ENCODE measurements at places on chromosomes 1 and 21.

DNA sequence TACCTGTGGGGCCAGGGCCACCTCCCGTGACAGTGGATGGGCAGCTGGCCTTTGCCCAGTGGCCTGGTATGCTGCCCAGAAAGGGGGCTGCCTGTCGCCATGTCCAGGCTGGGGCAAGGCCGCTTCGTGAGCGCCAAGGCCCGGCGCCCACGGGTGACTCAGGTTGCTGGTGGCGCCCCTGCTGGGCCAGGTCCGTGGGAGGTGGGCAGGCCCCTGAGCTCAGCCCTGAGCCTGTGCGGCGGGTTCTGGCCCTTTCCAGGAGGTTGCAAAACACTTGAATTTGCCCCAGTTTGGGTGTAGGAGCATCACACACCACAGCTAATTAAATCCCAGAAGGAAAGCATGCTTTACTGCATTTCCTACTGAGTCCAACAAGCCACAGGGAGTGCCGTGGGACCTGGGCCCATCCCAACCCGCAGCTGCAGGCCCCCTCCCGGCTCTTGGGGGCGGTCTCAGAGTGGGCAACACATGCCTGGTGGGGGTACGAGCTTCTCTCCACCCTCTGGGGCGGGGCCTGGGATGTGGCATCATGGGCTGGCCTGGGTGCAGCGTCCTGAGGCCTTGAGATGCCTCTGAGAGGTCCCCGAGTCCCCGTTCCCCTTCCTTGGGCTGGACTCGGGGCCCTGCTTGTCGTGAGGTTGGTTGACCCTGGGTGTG lies 159.8 kb downstream of the PEX14 start:
- DNase-seq, result no peak

DNA sequence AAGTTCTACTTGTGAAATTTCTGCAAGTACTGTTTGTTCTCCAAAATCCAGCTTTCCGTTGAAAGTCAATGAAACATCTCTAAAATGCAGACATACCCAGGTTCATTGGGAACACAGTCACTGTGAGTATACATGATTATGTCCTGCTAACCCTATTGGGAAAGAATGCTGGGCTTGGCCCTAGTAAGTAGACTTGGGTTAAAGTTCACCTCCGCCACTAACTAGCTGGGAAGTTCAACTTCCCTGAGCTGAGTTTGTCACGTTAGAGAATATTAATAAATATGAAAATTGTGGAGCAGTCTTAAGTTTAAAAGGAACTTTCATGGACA lies 10.5 kb upstream of the PGD start:
- no peak for DNase-seq

GRCh38 chr1:3604468-3604974 lies 6.8 kb downstream of the MEGF6 start:
- DNase-seq, result no peak

GRCh38 chr1:228913626-228914414 lies 178.5 kb downstream of the RHOU start:
- DNase-seq, result no peak

DNA sequence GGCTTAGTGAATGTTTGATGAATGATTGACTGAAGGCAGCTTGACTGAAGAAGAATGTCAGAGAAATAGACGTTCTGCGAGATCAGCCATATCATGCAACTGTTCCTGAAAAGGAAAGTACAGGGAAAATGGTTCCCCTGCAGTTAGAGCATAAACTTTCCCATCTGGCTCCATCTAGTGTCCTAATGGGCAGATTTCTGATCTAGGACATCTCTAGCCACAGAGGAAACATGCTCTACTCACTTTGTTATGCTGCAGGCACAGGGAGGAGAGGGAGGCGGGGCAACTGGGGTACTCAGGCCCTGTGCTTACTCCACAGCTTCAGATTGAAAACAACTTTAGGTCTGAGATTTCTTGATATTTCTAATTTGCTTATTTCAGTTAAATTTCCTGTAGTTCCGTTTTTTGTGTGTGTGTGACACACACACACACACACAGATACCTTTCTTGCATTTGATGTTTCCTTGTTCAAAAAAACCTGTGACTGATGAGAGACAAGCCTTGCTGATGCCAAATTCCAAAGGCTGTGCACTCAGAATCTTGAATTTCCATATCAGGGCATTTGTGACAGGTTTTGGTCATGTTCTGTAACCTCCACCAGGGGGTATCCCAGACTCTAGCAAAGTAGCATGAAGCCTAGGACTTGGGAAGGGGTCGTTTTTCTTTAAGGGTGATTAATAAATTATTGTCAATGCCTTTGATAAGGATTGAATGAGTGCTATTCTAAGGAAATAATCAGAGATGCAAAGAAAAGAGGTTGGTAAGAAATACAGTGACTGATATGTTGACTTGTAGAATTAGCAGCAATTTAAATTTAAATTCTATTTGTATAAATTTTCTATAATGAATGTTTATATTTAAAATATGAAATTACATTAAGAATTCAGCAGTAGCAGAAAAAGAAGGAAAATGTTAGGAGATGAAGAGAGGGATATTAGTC lies 139.7 kb upstream of the BEND5 start:
- no peak for DNase-seq

- DNase-seq, result no peak
Measured at GRCh38 chr1:48080331-48081255, 83.4 kb upstream of the TRABD2B start.

DNA sequence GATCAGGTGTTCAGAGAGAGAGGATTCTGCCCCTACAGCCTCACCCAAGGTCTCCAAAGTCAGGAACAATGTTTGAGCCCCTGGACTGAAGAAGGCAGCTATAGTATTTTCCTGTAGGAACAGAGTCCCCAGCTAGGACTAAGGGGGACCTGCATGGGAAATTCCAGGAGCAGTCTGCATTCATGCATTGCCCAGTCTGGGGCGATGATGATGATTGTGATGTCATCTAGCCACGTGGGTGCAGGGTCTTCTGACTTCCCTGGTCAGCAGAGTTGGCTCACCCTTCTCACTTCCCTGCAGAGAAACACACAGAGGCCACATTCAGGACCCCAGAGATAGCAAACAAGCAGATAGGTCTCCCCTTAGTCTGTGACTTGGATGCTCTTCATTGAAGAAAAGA lies 56.5 kb upstream of the ARTN start:
- no peak for DNase-seq

DNA sequence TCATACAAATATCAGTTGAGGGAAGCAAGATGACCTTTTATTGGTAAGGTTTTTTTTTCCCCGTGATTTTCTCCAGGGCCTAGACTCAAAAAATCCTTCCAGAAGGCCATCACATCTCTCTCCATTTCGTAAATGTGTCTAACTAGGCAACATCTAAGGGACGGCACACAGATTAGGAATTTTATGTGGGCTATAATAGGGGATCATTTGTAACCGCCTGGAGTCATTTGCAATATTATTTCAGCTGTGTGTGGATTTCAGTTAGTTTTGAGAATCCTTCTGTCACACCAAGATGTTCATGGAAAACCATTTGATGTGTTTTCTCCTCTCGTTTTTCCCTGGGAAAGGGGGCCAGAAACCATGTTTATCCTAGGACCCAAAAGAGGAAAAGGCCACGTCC lies 63.1 kb downstream of the ATP5PO start:
- no peak for DNase-seq

- DNase-seq, result no peak
Measured at GRCh38 chr21:35579520-35580293, 480.6 kb downstream of the SETD4 start.

DNA sequence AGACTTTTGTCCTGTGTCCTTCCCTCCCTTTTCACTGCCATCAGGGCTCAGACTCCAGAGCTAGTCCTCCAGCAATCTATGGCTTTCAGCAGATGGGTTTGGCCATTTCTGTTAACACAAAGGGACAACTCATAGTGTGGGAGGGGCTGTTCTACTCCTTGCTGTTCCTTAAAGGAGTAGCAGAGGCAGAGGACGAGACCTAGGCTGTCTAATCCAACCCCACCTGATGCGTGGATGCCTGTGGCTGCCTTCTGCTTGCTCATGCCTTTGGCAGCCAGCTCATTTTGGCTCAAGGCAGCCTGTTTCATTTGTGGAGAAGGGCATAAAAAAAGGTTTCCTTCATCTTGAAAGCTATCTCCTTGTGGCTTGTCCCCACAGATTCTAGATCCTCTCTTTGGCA lies 27.0 kb downstream of the MFSD2A start:
- DNase-seq, result no peak

- DNase-seq, result no peak
Measured at GRCh38 chr1:169784102-169784501, 10.6 kb downstream of the METTL18 start.

DNA sequence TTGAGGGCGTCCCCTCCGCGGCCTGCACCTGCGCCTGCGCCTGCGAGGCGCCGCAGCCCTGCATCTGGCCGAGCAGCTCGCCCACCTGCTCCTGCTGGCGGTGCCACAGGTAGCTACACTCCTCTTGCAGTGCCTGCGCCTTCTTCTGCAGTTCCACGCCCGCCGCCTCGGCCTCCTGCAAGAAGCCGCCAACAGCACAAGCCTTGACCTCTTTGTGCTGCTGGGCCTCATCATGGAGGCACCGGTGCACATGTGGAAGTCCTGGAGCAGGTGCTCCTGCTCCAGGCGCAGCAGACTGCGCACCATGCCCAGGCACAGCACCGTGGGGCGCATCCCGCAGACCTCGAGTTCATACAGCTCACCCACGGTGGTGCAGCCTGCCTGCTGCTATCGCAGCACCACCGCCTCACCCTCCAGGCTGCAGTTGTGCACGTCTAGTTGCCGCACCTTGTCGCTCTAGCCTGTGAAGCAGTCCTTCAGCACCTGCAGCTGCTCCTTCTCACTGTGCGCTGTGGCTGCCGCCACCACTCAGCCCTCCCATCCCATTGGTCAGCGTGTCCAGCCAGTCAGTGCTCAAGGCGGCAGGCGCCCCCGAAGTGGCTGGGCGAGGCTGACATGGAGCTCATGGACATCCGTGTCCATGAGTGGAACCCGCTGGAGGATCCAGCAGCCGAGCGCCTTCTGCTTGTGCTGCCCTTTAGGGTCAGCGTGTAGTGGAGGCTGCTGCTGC lies 12.2 kb upstream of the CD2 start:
- no peak for DNase-seq

DNA sequence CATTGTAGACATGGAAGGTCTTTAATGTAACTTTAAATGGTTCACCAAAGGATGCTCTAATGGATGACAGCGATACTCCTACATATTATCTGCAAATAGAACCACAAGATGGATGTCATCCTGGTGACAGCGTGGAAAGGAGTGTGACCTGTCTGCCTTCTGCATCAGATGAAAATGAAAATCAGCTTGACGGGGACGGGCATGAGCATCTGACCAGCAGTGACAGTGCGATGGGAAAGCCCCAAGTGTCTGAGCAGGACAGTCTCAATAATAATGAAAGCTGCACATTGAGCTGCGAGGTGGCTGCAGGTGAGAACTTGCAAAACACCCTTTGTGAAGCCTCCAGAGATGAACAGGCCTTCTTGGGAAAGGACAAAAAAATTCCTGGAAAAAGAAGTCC lies 25.2 kb downstream of the CNST start:
- DNase-seq, result no peak

GRCh38 chr1:225914947-225915346 lies 9.1 kb downstream of the PYCR2 start:
- no peak for DNase-seq

GRCh38 chr1:187999973-188000372 lies 1171.2 kb downstream of the PLA2G4A start:
- DNase-seq, result no peak

GRCh38 chr1:216765346-216766300 lies 42.4 kb upstream of the ESRRG start:
- DNase-seq, result no peak

DNA sequence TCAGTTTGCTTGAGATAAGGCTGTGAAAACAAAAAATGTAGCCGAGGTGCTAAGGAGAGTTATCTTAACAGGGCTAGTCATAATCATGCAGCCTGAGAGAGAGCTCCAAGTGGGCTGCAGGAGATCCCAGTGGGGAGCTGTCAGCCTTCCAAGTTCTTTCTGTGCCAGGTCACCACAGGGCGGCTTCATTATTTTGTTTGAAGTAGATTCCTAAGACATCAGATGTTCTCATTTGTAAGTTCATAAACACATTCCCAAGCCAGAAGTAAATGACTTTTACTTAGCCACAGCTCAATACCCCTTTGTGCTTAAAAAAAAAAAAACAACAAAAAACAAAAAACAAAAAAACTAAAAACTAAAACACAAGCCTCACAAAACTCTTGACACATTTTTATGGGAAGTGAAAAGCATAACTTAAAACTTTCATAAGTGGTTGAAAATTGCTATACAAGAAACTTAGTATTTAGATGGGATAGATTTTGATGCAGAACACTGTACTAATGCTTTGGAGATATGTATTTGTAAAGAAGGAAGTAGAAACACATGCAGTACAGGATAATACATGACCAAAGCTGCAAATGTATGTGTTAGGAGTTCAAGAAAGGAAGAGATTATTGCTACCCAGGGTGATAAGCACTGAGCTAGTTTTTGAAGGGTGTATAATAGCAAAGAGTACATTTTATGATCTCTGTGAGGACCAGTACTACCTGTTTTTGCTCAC lies 8.6 kb downstream of the CDC14A start:
- no peak for DNase-seq

DNA sequence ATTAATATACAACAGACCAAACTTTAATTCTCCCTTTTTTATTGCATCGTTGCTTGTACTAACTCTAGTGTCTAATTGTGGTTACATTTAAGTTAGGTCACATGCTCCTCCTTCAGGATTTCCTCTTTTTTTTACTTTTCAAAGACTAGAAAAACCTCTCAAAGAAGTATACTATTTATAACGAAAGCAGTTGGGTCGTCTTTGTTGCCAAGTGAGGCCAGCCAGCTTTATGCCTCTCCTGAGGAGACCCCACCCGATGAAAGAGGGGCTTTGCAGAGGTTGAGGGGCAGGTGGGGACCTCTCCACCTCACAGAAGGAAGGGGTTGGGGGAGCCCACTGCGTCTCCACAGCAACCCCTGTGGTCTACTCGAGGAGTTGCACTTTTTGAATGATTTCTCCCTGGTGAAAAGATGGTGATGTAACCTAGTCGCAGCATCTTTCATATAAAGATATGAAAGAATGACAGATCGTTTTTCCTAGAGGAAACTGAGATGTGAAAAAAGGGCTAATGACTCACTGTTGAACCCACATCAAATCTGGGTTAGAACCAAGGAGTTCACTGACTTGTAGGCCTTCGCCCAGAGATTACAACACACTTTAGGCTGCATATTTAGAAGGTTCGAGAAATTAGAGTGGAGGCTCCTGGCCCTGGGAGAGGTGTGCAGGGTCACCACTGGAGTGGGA lies 6.4 kb downstream of the TGFB2 start:
- no peak for DNase-seq

DNA sequence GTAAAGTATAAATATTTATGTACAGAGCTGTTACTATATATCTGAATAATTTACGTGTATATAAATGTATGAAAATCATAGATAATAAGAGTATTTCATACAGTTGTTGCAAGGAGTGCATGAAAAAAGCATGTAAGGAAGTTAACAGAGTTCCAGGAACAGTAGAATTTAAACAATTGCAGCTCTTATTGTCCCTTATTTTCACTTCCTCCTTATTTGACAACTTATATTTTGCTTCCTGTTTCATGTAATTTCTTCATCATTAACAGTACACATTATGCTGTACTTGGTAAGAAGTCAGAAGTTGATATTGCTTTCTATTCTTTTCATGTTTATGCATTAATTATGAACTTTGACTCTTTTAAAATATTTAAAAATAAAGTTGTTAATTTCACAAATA lies 681.5 kb downstream of the LRRIQ3 start:
- DNase-seq, result no peak
